ENCODE measurements at places on chromosomes 6 and 20.

- no peak for DNase-seq
Measured at GRCh38 chr6:48957781-48958180, 505.3 kb downstream of the MMUT start.

DNA sequence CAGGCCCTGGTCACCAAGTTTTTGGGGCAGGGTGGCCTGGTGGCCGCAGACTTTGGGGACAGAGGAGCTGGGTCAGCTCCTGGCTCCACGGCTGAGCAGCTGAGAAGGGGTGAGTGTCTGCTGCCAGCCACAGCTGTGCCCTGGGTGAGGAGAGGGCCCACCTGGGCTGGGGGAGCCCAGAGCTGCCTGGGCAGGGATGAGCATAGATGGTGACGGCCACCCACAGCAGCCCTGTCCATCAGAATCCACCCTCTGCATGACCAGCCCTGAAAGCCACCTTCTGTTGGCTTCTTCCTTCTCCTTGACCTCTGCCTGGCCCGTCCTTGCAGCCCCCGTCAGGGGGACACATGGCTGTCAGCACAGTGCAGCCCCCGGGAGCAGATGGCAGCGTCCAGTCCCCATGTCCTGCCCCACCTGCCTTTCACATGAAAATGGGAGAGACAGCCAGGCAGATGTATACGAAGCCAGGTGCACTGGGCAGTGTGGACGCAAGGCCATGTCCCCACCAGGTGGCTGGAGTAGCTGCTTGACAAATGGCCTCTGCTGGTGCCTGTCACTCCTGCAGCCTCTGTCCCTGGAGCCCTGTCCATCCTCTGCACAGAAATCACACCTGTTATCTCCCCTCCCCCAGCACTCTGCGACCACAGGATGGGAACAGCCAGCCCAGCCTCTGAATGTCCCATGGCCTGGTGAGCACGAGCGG is 220.8 kb downstream of the PREX1 start:
- no peak for DNase-seq

DNA sequence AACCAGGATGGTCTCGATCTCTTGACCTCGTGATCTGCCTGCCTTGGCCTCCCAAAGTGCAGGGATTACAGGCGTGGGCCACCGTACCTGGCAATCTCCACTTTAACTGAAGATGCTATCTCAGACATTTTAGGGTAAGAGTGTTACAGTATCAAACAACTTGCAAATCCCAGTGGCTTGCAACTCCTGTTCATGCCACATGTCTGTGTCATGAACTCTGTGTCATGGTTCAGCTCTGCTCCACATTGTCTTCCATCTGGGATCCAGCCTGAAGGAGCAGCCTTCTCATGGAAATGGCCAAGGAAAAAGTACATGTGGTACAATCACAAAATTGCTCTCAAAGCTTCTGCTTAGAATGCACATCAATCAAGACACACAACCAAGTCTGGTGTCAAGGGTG is 114.9 kb downstream of the MAP3K5 start:
- no peak for DNase-seq

GRCh38 chr20:21312813-21313474 is 9.8 kb downstream of the XRN2 start:
- DNase-seq: no peak

DNA sequence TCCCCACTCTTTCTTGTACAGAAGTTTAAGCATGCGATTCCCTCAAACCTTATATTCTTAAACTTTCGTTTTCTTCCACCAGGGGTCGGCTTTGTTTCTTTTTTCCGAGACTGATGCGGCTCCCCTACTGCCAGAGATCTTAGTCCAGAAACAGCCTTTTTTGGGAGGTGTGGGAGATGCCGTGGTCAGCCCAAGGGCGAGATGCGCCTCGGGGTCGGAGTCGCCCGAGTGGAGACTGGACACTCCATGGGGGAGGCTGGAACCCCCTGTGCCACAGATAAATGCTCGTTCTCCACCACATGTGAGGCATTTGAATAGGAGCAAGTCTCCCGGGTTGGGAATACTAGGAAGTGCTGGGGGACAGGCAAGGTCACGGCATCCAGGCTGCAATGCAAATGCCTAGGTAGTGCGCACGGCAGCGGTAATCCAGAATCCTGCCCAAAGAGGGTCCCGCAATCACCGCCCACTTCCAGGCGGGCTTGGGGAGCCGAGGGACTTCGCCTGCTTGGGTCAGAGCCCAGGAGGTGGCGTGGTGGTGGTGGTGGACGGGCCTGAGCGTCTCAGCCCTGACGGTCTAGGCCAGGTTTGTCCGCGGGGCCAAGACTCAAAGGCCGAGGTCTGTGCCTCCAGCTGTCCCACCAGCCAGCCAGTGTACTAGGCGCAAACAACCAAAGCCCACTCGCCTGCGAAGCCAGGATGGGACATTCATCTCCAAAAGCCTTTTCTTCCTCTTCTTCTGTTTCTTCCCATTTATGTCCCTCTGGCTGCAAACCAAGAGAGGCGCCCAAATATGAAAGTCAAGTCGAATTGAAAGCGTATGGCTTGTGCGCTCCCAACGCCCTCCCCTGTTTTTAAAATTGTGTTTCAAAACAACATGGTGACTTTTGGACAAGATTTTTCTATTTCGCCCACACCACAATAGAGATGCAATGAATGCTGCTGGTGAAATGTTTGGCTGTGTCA is 39.3 kb upstream of the OSTM1 start:
- DNase-seq: peak; percentile 30

GRCh38 chr20:48604936-48605335 is 222.9 kb downstream of the PREX1 start:
- no peak for DNase-seq

DNA sequence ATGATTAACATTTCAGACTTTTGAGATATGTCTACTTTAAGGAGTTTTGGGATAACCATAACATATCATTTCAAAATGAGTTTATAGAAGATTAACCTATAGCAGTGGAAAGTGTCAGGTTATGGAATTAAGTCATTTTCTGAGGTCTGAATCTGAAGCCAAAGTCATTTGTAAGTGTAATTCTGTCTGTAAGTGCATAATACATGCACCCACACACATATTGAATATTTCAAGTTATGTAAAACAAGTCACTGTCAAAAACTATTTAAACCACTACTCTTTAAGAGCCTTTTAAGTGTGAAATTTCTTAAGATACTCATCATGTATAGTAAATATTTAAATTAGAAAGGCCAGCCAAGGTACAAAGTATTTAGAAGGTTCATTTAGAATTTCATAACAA is 115.8 kb upstream of the HMGCLL1 start:
- no peak for DNase-seq

- no peak for DNase-seq
Measured at GRCh38 chr6:18596531-18596835, 209.3 kb downstream of the RNF144B start.

- DNase-seq: no peak
Measured at GRCh38 chr6:134654751-134655150, 295.1 kb downstream of the ALDH8A1 start.

DNA sequence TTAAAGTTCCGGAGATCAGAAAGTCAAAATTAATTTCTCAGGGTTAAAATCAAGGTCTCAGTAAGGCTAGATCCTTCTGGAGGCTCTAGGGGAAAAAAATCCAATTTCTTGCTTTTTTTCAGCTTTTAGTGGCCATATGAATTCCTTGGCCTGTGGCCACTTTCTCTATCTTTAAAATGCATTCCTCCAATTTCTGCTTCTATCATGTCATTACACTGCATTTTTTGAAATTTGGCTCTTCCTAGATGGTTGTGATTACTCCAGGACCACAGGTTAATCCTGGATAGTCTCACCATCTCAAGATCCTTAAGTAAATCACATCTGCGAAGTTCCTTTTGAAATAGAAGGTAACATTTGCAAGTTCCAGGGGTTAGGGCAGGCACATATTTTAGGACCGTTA is 1294.9 kb upstream of the CITED2 start:
- no peak for DNase-seq

DNA sequence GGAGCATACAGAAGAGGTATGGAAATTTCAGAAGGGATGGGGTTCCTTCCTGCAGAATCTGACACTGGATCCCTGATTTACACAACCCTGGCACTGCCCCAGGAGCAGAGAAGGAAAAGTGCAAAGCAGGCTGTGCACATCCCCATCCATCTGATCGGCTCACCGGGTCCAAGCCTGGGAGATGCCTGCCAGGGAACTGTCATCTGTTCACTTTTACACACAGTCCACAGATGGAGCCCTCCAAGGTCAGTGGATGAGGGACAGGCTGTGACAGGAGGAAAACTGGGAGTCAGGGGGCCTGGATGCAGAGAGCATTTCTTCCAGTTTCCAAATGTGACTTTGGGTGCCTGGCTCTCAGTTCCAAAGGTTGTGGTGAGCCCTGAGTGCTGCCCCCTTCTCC is 11.0 kb upstream of the SYNDIG1 start:
- no peak for DNase-seq

DNA sequence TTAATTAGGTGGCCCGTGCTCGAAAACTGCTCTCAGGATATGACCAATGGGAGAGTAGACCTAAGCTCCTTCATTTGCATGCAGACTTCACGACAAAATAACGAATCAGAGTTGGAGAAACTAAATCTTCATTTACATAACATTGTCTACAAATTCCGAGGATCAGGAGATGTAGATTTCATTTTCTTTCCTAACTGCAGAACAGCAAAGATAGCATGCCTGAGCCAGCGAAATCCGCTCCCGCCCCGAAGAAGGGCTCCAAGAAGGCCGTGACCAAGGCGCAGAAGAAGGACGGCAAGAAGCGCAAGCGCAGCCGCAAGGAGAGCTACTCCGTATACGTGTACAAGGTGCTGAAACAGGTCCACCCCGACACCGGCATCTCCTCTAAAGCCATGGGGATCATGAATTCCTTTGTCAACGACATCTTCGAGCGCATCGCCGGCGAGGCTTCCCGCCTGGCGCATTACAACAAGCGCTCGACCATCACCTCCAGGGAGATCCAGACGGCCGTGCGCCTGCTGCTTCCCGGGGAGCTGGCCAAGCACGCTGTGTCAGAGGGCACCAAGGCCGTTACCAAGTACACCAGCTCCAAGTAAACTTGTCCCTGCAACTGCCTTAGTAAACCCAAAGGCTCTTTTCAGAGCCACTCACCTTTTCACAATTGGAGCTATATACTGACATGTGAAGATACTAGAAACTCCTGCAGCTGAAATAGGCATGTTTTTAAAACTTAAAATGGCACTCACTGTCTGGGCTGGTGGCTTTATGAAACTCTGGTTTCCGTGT is 96.5 kb downstream of the HFE start:
- peak; percentile 81 for DNase-seq

DNA sequence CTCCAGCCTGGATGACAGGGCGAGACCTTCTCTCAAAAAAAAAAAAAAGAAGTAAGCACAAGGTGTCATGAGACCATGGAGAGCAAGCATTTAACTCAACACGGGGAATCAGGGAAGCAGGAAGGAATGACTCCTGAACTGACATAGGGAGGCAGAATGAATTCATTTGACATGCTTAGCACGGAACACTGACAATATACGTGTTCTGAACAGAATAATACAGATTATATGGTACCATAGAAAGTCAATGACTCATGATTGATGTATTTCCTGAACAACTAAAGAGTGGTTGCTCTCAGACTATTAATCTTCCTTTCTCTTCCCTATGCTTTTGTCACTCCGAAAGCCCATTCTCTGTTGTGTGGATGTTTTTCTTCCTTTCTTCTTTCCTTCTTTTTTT is 20.7 kb upstream of the ASIP start:
- no peak for DNase-seq

- no peak for DNase-seq
Measured at GRCh38 chr20:43843096-43843964, 71.3 kb upstream of the TOX2 start.

DNA sequence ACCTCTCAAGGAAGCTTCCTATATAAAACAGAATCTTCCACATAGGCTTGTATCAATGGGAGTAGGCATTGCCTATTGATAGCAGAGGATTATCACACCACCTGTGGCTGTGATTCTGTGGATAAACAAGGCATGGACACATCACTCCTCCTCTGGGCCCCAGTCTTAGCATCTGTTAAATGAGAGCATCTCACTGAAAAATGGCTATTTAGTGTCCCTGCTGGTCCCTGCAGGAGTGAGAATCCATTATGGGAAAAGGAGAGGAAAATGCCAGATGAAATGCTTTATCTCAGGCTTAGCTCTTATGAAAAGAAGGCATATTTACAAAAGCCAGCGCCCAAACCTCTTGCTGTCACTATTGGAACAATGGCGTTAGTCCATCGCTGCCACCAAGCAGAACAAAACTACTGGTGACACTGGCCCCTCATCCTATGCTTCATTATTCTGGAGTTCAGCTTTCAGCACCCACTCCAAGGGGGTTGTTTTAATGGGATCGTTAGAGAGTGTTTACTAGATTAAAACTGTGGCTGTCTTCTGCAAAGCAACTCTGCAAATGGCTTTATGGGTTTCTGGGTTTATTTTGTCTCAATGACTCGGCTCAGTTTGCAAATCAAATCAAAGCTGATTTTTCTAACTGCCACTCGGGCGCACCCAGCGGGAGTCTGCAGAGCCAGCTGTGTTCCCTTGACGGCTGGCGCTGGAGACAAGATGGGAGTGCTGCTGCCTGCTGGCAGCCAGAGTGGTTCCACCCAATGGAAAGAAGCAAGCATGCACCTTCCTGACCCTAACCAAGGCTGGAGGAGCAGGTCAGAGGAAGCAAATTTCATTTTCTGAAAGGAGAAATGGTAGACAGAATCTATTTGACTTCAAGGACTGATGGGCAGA is 658.8 kb upstream of the CHD6 start:
- no peak for DNase-seq

DNA sequence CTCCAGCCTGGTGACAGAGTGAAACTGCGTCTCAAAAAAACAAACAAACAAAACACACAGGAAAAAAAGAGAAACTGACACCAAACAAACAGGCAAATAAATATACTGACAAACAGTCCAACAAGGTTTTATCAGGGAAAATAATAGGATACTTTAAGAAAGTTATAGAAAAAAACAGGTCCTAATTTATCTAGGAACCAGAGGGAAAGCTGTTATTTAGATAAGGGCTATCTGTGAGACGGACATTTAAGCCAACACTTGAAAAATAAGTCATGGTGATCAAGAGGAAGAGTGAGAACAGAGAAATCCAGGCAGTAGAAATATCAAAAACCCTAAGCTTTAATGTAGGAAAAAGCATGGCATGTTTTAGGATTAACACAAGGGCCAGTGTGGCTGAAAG is 68.9 kb downstream of the FAM217A start:
- DNase-seq: no peak

DNA sequence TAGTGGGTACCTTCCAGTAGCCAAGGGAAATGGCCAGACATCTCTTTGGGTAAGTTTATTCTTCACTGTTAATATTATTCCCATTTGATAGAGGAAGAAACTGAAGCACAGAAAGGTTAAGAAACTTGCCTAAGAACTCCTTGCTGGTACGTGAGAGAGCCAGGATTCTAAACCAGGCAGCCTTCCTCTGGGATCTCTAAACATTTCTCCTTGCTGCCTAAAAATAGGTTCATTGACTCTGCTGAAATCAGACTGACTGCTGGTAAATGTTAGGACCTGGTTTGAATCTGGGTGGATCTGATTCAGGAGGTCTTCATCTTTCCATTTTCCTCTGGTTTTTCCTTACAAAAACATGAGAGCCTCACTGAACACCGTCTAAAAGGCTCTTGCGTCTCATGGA is 186.9 kb downstream of the AIG1 start:
- no peak for DNase-seq

All from CD4-positive, alpha-beta T cell treated with Interleukin-15 for 4 hours (primary cell).